ENCODE measurements at places on chromosomes 2 and 18.

DNA sequence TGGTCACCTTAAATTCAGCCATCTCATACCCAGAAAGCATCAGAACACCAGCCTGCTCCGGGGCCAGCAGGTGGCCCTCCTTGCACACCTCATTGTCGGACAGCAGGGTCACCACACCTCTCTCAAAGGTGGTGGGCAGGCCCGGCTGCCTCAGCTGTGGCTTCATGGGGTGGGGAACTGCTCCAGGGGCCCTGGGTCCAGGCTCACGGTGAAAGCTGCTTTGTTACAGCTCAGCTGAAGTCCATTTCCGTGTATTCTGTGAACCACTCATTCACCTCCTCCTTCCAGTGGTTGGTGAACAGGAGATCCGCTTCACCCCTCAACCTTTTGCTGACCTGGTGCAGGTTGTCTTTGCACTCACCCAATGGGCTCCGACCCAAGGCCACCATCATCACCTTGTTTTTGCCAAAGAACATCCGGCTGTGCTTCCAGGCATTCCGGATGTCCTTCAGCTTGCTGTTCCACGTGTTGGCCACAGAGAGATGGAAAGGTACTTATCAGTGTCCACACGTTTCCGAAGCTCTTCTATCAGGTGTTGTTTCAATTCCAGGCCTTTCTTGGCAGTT is 78.6 kb upstream of the LDLRAD4 start:
- no peak for DNase-seq

GRCh38 chr2:37802211-37802752 is 122.8 kb upstream of the RMDN2 start:
- no peak for DNase-seq

- no peak for DNase-seq
Measured at GRCh38 chr2:16441431-16441830, 224.2 kb downstream of the CYRIA start.

DNA sequence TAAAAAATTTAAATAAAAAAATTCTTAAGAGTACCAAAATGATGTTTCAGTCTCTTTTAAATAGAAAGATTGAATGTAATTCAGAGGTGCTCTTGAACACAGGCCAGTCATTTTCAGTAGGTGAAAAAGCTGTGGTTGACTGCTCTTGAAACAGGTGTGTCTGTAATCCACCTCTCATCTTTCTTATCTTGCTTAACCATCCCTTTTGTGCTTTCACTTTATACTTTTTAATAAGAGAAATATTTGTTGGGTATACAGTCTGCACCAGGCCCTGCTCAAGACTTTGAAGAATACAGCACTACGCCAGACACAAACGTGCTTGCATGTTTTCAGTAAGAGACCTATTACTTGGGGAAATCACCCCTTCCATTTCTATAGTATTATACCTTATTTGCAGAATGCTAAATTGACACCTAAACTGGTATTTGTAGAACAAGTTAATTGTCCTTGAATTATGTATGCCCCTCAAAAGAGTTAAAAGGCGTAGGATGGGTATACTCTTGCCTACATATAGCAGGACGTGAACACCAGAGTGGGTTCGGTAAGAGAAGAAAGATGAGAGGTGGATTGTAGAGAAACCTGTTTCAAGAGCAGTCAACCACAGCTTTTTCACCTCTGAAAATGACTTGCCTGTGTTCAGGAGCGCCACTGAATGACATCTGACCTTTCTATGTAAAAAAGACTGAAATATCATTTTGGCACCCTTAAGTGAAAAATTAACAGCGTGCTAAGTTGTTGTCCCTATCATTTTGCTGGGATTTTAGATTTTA is 4.0 kb upstream of the RTN4 start:
- no peak for DNase-seq

GRCh38 chr2:30732876-30733275 is 74.4 kb downstream of the CAPN13 start:
- no peak for DNase-seq

DNA sequence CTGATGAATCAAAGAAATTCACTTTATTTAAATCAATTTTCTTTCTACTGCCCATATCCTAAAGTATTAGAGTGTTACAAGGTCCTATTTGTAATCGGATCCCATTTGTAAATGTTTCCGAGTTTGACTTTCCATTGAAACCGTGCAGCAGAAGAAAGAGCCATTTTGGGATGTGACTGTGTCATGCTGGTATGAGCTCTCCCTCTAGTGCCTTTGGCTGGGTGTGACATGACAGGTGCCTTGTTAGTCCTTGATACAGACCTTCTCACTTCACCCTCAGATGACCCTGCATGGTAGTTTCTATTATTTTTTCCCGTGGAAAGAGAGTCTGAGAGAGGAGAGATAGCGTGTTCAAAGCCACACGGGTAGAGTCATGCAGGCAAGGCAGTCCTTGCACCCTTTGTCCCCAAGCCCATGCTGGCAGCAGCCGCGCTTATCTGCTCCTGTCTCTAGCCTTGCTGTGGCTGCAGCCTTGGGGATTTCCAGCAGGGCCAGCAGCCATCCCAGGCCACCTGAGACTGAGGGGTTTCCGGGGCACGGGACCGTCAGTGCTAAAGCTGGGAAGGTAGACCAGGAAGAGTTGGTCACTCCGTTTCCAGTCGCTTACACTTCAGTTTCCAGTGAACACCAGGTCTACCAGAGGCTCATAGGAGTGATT is 21.4 kb downstream of the CHMP1B start:
- no peak for DNase-seq

DNA sequence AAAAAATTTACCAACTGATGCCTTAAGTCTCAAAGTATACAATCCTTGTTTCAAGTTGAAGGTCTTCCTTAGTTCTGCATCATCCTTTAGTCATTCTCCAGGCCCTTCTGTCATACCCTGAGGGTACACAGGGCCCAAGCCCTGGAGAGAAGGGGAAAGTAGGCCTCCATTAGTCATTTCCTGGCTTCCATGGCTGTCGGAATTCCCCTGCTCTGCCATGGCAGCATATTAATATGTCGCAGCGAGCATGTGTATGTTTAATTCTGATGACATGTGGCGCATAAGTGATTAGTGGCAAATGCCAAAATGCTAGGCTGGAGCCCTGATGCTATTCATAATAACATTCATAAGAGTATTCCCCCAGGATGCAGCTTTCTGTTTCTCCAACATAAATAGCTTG is 22.1 kb downstream of the GPR39 start:
- no peak for DNase-seq

GRCh38 chr2:23420840-23421476 is 36.0 kb downstream of the KLHL29 start:
- DNase-seq = no peak

DNA sequence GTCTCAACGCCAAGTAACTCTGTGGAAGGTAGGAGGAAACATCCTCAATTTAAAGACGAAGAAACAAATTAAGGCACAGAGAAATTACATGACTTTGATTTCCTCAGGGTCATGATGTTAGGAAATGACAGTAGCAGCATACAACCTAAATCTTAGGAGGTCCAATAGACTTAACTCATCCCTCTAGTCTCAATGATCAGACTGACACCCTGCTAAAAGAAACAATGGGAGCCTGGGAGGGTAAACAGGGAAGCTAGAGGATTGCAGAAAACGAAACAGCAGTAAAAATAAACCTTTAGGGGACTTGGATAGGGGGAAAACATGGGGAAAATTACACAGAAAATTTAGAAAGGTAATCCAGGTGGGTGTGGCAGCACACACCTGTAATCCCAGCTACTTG is 56.0 kb downstream of the ROCK2 start:
- DNase-seq = no peak

GRCh38 chr2:72211350-72211749 is 63.7 kb upstream of the CYP26B1 start:
- DNase-seq = no peak

DNA sequence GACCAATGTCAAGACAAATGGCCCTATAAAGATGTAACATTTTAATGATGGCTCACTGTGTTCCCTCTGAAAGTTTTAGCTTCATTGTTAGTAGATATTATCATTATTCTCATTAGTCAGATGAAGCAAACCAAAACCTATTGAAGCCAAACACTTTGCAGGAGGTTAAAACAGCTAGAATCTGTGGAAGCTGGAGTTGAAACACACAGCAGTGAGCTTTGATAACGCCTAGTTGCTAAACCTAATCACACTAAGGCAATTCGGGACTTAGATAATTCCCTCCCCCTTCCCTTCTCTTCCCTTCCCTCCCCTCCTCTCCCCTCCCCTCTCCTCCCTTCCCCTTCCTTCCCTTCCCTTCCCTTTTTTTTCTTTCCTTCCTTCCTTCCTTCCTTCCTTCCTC is 165.7 kb downstream of the TRIB2 start:
- no peak for DNase-seq

- DNase-seq = no peak
Measured at GRCh38 chr2:152550386-152550785, 166.9 kb downstream of the PRPF40A start.

DNA sequence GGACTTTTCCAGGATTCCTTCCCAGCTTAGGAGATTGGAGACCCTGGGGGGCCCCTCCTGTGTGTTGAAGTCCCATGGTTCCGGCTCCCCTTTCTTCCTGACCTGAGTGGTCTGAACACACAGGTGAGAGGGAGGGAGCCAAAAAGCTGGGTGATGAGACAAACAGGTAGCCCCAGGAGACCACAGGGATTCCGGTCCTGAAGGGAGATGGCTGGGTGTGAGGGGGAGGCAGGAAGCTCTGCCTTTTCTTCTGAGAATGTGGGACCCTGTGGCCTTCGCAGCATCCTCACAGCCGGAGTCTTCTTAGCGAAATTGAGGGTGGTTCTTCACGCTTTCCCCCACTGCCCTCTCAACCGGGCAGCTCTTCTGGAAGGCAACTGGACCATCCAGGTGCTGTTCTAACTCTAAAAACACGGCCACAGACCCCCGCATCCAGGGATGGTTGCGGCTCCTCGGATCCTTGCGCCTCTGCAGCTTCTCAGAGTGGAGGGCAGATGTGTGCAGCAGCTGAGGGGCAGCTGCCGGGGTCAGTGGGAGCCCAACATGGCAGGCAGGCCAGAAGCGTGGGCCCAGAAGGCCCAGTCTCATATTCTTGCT is 4.4 kb downstream of the SLC66A3 start:
- no peak for DNase-seq

- peak; percentile 30 for DNase-seq
Measured at GRCh38 chr2:131673400-131674173, 145.9 kb downstream of the CCDC74A start.

DNA sequence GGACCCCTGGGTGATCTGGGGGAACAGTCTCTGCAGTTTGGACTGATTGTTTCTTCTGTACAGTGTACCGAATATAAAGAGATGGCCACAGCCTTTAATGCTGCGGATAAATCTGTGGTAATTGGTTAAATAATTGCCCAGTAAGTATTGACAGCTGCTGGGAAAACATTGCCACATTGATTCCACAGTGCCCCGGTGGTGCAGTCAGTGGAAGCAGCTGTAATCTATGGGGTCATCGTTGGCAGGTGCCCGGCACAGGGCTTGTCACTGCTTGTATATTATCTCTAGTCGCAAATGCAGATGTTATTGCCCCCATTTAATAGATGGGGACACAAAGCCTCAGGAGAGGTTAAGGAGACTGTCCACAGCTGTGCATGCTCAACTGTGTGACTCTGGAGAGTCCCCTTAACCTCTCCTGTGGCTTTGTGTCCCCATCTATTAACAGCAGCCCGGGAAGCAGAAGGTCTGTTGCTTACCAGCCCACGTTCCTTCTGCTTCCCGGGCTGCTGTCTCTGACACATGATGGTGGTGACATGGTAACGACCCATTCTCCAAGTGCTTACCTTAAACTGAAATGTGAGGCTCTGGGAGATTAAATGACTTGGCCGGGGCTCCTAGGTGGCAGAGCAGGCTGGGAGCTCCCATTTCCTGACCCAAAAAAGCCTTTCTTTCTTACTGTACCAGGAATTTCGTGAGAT is 76.9 kb downstream of the NCK2 start:
- DNase-seq = no peak

DNA sequence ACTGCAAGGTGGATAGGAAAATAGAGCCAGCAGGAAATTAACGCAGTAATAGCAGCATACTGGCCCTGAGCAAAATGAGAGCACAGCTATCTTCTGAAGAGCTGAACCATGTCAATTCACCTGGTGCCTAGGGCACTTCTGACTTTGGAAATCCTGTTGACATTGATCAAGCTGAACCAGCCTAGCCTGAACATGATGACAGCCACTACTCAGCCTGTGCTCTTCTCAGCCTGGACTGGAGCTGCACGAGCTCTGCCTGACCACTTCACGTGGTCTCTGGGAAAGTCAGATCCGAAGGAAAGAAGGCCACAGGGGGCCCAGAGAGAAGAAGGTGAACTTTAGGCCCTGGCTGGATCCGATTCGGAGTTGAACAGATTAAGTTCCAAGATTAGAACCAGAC is 421.9 kb downstream of the LPIN1 start:
- no peak for DNase-seq

DNA sequence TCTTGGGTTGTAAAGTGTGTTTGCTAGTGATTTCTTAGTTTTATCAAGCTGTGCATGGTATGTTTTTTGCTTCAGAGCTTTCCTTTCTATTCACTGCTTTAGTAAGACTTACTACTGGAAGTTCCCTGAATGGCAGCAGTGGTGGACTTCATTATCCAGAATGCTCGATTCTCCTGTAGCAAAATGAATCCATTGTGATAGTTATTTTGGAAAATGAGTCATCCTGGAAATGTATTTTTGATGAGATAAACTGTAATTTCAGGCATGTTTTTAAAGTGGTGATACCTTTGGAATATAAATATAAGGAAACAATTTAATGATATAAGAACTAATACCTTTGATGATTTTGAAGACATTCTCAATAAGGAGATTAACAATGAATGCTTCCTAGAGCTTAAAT is 387.1 kb downstream of the PTPRM start:
- no peak for DNase-seq

DNA sequence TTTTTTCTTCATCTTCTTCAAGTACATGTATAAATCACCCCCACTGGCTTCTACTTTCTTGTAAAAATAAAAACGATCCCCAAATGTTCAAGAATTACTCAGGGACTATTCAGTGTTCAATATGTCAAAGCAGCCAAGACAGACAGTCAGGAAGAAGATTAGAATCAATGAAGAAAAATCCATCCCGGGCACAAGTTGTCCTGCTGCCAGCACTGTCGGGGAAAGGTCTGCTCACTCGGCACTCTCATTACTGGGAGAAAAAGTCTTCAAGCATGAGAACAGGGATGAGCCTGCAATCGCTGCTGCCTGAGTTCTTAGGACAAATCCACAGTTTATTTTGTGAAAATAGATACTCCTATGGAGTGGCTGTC is 482.8 kb upstream of the KLHL29 start:
- DNase-seq = no peak

DNA sequence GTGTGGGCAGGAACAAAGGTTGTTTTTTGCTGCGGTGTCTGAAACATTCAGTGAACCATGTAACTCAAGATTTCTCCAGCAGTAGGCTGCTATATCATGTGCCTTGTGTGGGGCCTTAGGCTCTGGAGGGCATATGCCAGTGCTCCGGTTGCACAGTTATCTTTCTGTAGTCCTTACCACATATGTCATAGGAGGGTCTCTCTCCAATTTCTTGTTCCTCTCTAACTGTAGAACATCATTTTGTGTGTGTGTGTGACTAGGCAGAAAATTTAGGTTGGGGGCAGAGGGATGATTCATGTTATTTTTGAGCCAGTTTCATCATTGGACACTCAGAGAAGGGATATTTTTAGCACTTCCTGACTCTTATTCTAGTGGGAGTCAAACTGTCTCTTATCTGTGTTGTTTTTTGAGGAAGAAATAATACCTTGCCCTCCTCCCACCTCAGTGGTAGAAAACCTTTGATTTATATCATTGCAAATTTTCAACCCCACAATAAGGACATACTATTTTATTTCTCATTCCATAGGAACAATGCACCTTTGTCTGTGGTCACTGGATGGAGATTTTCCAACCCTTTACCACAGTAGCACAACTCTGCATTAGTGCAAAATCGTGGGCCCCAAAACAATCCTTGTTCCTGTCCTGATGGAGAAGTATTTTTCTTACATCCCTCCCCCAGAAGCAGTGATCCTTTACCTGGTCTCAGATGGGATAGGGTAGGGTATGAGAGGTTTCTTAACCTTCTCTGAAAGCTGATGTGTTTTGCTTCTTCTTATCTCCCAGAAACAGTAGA is 113.9 kb downstream of the CCDC74A start:
- no peak for DNase-seq

All from stimulated activated CD8-positive, alpha-beta memory T cell treated with anti-CD3 and anti-CD28 coated beads, Interleukin-7, amount 100 ng/mL, for 1 hour (primary cell).